Activated CD4-positive, CD25-positive, alpha-beta regulatory T cell (primary cell): ENCODE measurements at places on chromosomes 3 and 15.

- DNase-seq, result no peak
Observed at GRCh38 chr3:111681661-111682426, 86.7 kb upstream of the ZBED2 start.

DNA sequence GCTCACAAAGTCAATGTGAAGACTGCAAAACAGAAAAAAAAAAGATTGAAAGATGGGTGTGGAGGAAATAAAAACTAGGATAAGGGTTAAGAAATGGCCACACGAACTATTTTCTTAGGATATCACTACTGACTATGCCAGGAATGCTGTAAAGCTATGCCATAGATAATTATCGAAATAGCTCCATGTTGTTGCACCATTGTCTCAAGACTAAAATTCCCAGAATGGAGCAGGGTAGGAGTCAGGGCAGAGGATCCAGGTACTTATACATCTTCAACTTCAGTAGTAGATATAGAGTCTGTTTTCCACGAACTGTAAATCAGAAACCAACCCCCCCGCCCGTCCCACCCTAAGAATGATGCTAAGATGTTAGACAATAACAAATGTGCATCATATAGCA is 302.2 kb downstream of the NAALADL2 start:
- no peak for DNase-seq

GRCh38 chr3:156803952-156804741 is 22.0 kb upstream of the LEKR1 start:
- DNase-seq, result no peak

DNA sequence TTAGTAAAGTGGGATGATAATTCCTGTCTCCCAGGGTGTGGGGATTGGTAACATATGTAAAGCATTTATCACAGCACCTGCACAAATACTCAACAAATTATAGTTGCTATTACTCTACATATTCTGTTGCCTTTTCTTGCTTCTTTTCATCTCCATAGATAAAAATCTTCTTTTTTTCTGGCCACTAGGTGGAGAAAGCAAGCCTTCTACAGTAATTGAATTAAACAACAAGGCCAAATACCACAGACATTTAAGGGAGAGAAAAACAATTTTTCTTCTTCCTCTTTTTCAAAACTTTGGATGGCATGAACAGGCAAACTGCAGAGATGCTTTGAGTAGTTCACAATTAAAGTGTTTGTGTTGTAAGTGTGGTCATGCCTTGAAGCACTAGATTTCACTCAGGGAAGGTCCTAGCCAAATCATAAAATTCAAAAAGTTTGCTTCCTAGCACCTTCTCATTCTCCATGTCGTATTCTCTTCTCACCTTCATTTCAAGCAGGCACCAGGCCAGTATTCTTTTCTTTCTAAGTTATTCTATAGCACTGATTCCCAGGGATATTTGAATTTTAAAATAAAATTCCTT is 493.4 kb upstream of the TGFBR2 start:
- no peak for DNase-seq

DNA sequence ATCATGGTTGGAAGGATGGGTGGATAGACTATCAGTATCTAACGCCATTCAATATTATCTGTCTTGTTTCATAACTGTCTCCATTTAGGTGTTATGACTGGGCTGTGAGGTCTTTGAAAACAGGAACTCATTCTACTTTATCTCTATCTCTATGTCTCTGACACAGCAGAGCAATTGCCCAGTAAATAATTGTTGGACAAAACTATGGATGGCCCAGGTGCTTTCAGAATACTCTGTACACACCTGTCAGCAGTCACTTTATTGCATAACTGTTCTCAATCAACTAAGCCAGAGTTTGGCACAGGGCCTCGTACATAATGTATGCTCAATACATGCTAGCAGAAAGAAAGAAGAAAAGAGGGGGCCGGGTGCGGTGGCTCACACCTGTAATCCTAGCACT is 210.3 kb downstream of the OPA1 start:
- no peak for DNase-seq

DNA sequence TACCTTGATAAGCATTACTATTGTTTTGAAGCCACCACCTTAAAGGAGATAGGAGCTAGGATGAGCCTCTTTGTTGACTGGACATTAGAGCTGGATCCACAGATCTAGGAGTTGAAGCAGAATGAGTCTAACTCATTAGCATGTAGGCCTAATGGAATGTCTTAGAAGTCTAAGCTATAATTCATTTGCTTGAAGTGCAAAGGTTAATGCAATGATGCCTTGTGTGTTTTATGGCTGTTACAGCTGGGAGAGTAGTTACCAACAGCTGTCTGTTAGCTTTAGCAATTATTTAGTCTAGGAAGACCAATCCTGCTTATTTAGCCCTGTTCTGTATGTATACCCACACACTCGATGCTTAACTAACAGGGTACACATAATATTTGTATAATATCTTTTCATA is 419.3 kb downstream of the TUSC7 start:
- DNase-seq, result no peak

DNA sequence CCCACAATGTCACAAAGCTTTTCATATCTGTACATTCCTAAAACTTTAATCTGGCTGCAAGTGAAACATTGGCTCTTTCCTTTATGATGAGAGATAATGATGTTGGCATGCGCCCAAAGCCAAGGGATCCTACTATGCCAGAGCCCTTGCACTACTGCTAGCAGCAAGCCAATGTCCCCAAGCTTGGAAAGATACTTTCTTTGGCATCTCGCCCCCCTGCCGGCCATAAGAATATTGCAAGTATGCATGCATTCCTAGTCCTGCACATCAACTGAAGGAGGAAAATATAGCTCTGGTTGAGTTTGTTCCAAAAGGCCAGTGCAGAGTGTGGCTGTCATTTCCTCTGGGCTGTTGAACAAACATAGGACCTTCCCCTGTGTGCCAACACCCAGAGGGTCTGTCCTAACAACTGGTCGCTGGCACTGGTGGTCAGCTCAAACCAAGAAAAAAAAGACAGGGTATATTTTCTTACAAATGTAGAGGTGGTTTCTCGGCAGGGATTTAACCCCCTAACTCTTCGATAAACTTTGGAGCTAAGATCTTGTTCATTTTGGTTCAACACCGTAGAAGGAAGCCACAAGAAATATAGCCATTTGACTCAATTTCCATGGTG is 120.9 kb upstream of the ZBED2 start:
- no peak for DNase-seq

DNA sequence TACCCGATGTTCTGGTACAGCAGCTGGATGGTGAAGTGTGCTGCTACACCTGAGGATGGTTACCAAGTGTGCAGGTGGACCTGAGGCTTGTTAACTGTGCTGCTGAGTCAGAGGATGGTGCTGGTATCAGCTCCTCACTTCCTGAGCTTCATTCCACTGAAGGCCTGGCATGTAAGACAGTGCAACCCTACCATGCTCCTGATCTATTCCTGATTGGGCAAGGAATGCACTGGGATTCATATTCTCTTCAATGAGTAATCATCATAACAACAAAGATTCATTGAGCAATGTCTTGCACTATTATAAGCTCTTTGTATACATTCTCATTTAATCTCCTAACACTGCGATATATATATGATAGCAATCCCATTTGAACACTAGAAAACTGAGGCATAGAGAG is 62.9 kb upstream of the THSD4 start:
- no peak for DNase-seq

DNA sequence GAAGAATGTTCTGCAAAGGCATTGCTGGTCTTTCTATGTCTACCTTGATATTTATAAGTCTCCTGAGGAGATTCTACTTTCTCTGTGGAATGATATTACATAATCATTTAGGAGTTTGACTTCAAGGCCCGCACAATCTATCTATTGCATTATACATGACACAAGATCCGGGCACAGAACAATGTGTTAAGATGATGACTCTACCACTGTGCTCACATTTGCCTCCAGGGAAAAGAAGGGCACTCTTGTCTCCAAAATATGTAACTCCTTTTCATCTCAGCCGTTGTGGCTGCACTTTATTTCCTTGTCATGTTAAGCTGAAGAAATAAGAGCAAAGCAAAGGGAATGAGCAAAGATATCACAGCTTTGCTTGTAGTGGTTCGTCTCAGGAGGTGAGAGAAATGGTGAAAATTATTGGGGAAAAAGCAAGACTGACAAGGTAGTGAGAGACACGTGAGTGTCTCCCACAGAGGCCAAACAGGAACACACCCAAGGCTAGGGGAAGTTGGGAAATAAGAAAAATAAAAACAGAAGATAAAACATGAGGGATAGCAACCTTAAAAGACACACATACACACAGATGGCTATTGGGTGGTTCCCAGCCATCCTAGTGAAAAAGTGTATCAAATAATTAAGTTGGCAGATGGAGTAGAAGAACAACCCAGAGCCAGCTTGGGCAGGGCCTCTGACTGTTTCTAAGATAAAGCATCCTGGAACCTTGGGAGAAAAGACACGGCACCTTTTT is 184.3 kb downstream of the P3H2 start:
- DNase-seq, result no peak

- DNase-seq, result no peak
Observed at GRCh38 chr3:139318431-139318816, 25.4 kb upstream of the MRPS22 start.
